COR-L47 (cell line): ENCODE measurements at places on chromosomes 7 and 10.

- no peak for DNase-seq
Observed at GRCh38 chr10:115665549-115665948, 572.4 kb downstream of the ATRNL1 start.

DNA sequence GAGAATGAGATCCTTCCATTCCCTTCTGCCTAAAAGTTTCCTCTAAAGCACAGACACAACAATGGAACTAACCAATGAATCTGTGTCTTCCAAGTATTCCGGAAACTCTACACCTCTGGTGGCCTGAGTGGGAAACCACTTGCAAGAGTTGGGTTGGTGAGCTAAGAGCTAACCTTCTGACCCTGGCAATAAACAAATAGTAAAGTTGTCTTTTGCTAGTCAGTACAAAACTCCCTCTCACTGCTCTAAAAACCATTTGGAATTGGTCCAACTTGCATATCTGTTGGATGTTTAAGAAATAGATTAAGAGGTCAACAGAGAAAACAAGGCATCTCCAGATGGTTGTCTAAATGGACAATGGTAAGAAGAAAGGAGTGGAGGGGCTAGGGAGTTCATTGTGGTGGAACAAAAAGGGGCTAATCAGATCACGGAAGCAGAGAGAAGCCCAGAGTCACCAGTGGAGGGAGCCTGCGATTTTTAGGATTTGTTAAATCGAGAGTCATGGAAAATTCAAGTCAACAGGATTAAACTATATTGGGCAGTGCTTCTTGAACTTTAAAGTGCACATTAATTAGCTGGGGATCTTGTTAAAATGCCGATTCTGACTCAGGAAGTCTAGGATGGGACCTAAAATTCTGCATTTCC, 192.3 kb downstream of the EVX1 start:
- DNase-seq: no peak

DNA sequence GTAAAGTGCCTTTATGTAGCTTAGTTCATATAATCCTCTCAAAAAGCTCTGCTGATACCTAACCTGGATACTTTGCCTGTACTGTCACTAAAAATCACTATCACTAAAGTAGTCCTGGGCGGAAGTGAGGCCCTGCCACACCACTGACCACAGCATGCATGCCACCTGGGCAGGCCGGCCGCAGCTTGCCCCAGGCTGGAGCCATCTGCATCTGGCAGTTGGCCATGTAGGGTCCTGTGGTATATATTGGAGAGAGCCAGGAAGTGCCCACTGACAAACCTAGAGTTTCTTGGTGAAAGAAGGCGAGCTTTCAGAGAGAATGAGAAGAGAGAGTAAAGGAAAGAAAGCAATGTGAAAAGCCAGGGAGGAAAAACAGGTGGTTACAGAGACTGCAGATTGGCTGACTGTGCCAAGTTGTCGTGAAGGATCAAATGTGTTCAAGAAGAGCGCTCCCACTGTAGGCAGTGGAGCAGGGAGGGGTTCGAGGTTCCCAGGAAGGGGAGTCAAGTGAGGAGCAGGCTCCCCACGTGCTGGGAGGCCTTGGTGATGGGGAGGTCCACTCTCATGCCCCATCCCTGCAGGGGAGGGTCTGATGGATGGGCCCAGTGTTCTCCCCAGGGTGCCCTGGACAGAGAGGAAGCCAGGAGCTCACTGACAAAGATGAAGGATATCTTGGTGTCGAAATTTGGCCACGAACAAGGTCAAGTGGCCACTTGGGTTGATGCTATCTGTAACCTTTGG, 13.6 kb downstream of the LOXL4 start:
- no peak for DNase-seq

- DNase-seq: no peak
Observed at GRCh38 chr7:95547361-95548348, 48.7 kb downstream of the PDK4 start.

GRCh38 chr7:155807065-155807671, 5.1 kb downstream of the SHH start:
- no peak for DNase-seq

- DNase-seq: no peak
Observed at GRCh38 chr7:106865130-106866041, at the start of gene PIK3CG. Gene PIK3CG (plus strand): TSS chr7:106865282. CDS start chr7:106867562, 2,280 bp downstream.

GRCh38 chr10:101826852-101827434, 8.7 kb upstream of the OGA start:
- no peak for DNase-seq

DNA sequence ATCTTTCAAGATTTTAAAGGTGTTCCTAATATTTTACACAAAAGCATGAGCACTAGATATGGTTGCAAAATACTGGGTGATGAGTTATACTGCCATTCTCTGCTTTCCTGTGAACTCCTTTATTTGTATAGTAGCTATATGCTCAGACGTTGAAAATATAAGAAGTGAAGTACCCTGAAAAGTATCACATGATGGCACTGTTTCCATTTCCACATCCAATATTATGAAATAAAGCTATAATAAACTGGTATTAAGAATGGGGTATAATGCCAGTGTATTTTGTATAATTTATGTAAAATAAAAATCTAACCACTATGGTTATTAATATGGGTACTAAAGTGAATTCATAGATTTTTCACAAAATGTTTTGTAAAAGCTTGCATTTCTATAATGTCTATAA, 79.6 kb upstream of the FOXP2 start:
- DNase-seq: no peak

DNA sequence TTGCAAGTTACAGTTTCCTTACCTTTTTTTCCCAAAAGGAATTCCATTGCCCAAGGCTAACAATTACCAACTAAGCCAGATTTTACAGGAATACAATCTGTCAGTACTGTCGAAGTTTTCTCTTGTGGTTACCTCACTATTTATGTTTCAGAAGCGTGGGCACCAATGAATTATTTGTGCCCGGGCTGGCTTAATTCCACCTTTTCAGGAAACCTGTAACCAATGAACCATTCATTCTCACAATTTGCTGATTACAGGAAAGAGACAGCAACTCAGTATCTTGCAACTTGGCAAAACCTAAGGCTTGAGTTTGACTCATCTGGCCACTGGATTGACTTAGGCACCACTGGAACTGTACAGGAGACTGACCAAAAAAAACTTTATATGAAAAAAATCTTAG, 485.6 kb downstream of the INHBA start:
- no peak for DNase-seq

DNA sequence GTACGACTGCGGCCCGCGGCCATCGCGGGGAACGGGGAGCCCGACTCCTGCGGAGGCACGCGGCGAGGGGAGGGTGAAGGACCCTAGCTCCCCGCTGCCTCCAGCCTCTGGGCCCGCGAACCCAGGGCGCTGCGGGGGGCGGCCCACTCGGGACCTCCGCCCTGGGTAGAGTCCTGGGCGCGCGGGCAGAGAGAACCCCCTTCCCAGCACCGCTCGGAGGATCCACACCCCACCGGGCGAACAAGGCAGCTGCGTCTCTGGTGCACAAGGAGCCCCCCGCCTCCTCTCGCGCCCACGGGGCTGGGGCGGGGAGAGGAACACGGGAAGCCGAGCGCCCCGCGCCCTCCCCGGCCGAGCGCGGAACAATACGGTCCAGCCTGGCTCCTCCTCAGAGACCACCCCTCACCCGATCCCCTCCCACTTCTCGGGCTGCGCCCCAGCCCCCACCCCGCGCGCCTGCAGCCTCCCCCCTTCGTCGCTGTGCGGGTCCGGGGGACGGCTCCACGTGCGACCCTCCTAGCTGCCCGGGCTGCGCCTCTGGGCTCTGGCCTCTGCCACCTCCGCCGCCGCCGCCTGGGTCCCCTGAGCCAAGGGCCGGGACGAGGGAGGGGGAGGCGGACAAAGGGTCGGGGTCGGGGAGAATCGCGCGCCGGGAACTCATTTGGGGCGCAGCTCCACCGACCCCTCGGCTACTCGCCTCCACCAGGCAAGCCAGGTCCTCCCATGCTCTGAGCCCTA, at the start of gene WDR86:
Gene WDR86 (minus strand): TSS at position 372 of the 738 bp plus-strand sequence. CDS start 449 bp downstream, outside the sequence.
- DNase-seq: no peak

GRCh38 chr7:150948791-150949251, 29.3 kb downstream of the KCNH2 start:
- DNase-seq: no peak

DNA sequence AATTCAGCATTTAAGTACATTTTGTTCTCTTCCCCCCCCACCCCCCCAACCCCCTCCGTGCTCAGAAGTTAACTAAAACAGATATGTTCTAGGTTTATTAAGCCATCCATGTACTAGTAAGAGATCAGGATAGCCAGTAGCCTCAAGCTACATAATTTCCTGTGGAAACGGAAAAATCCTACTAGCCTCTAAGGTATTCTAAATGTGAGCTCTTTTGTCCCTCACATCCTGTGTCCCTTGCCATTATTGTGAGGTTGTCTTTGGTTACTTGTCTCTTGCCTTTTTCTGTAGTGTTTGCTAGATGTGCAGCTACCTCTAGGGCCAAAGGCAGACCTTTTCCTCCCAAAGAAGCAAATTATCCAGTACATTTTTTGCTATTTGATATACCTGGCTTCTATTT, 92.1 kb downstream of the BTRC start:
- DNase-seq: no peak

GRCh38 chr10:95517536-95518454, 43.4 kb downstream of the SORBS1 start:
- DNase-seq: no peak

GRCh38 chr7:79876848-79877252, 257.8 kb upstream of the GNAI1 start:
- no peak for DNase-seq

- DNase-seq: no peak
Observed at GRCh38 chr10:32956365-32957197, 1.4 kb downstream of the ITGB1 start.
